ENCODE measurements at places on chromosomes 4 and X.

GRCh38 chr4:167842487-167842886 is 249.8 kb upstream of the ANXA10 start:
- DNase-seq: no peak

- DNase-seq: no peak
These were observed 1337.1 kb upstream of the PABPC4L start for GRCh38 chr4:135538698-135539097.

DNA sequence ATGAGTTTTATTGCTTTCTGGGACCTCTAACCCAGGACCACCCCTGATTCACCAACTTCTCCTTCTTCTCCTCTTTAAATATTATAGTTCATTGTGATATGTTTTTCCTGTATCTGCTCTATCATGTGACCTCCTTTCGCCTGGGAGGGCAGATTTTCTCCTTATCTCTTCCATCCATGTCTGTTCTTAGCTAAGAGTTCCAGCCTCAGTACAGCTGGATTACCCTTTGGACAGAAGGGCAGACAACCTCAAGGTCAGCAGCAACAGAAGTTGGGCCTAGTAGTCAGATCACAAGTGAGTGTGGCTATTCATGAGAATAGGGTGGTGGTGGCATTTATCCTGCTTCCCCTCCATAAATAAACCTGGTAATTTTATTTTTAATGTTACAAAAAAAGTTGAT is 5.7 kb upstream of the XK start:
- no peak for DNase-seq

GRCh38 chr4:52873191-52873590 is 11.1 kb downstream of the RASL11B start:
- DNase-seq: no peak

- no peak for DNase-seq
These were observed at the start of gene ALAS2 for GRCh38 chrX:55030271-55031205. Gene ALAS2, minus strand, starts transcription at chrX:55030977. Its CDS starts 4,977 bp downstream, at chrX:55026000.

GRCh38 chr4:132123870-132124623 is 1025.0 kb upstream of the PCDH10 start:
- DNase-seq: no peak

- DNase-seq: no peak
These were observed 326.4 kb downstream of the DCHS2 start for GRCh38 chr4:154164931-154165839.

DNA sequence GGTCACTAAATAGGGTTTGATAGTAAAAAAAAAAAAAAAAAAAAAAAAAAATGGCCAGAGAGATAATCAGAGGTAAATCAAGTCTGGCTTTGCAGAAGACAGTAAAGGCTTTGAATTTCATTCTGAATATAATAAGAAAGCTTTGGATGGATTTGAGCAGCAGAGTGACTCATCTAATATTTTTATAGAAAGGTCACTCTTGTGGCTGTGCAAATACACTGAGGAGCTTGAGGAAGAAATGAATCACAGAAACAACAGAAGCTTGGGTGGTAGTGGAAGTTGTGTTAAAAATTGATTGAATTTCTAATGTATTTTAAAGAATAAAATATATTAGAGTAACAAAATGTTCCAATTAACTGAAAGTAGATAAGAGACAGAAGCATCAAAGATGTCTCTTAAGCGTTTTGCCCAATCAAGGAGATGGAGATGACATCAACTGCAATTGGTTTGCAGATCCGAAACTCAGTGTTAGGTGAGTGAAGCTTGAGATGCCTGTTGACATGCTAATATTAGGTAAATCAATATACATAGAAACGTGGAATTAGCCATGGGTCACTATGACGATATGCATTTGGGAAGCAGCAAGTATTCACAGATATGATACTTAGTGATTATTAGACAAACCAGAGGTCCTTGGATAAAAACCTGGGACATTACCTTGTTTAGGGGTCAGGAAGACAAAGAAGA is 280.5 kb downstream of the GPM6A start:
- DNase-seq: no peak

DNA sequence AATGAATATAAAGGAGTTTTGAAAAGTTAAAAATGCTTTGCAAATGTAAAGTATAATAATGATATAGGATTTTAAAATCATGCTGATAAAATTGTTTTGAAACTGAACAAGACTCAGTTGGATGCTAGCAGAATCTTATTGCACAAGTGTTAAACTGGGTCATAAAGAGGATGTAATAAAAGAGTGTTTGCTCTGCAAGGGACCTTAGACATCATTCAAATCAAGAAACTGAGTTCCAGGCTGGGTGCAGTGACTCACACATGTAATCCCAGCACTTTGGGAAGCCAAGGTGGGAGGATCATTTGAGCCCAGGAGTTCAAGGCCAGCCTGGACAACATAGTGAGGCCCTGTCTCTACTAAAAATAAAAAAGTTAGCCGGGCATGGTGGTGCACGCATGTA is 27.5 kb upstream of the DUSP21 start:
- DNase-seq: no peak

- DNase-seq: no peak
These were observed 61.1 kb upstream of the MTM1 start for GRCh38 chrX:150507251-150507856.

- no peak for DNase-seq
These were observed 55.4 kb downstream of the KCNIP4 start for GRCh38 chr4:21893136-21893535.

DNA sequence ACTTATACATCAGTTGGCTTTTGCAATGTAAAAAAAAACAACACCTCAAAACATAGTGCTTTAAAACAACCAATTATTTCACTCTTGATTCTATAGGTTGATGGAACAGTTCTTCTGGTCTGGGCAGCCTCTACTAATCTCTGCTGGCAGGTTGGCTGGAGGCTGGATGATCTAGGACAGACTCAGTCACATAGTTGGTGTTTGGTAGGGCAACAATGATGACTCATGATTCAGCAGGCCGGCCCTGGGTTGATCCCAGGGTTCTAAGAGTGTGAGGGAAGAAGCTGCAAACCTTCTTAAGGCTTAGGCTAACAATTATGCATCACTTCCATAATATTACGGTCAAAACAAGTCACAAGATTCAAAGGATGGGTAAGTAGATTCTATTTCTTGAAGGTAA is 558.2 kb downstream of the ZNF674 start:
- DNase-seq: no peak

DNA sequence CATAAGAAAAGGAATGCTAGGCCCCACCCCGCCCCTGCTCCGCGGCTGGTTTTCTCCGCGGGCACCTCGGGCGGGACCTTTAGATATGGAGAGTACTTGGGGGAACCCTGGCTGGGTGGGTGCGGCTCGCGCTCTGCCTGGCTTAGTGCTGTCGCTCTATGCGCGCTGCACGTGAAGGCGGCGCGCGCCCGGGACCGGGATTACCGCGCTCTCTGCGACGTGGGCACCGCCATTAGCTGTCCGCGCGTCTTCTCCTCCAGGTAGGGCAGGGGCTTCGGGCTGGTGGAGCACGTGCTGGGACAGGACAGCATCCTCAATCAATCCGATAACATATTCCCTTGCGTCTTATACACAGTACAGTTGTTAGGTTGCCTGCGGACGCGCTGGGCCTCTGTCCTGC is 56.0 kb downstream of the MAGEB10 start:
- no peak for DNase-seq

DNA sequence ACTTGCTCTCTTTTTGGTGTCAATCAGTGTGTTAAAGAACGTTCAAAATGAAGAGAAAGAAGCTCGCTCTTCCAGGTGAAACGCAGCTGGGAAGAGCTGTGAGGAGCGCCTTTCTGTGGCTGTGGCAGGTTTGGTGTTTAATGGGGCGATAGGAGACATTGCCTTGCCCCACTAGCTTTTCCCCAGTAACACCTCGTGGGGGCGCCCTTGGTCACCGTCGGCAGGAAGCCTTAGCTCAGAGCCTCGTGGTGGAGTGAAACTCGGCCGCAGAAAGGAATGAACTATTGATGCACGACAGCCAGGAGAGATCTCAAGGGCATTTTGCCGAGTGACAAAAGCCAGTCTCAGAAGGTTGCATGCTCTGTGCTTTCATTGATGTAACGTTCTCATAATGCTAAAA is 65.1 kb downstream of the GPR143 start:
- no peak for DNase-seq

- no peak for DNase-seq
These were observed 73.8 kb downstream of the FBXW7 start for GRCh38 chr4:152462047-152462446.

GRCh38 chrX:56994375-56995270 is 718 bp downstream of the SPIN3 start:
- peak; percentile 3 for DNase-seq

- DNase-seq: no peak
These were observed 6.7 kb downstream of the RAB9A start for GRCh38 chrX:13695601-13696115.

DNA sequence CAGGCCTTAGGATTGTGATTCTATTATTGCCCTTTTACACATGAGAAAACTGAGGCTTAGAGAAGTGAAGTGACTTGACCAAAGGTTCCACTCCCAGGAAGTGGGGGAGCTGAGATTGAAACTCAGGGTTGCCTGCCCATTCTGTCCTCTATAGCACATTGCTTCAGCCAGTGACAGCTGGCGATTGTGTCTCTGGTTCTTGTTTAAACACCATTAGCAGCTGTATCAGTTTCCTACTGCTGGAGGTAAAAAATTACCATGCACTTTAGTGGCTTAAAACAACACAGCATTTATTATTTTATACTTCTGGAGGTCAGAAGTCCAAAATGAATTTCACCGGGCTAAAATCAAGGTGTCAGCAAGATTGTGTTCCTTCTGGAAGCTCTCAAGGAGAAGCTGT is 205.8 kb upstream of the MAMLD1 start:
- no peak for DNase-seq

DNA sequence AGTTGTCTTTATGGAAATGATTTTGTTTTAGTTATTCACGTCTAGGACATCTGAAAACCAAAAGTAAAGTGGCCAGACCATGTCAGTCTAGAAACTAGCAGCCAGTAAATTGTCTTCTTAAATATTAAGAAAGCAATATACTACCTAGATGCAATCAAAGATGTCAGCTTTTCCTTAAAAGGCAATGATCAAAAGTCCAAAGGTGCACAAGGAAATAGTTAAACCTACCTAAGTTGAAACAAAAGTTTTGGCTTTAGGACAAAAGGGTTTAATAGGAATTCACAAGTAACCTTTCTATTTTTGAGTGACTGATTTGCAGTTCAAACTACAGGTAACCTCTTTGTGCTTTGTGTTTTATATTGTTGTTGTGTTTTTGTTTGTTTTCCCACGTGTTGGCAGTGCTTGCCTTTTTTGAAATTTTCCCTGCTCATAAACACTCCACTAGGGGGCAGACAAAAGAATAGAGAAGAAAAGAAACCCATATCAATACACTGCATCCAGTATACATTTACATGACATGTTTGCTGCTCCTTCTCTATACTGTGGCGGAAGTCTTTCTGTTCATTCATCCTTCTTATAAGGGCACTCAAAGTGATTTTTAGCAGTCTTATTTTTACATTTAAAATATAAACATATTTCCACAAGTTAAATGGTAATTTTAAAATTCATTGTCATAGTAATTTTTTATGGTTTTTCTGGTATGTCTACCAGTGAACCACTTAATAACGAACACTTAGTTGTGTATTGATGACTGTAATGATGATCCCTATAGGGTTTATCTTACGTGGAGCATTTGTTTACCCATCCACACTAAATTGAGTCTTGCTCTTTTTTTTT is 62.7 kb downstream of the GAB1 start:
- DNase-seq: no peak

DNA sequence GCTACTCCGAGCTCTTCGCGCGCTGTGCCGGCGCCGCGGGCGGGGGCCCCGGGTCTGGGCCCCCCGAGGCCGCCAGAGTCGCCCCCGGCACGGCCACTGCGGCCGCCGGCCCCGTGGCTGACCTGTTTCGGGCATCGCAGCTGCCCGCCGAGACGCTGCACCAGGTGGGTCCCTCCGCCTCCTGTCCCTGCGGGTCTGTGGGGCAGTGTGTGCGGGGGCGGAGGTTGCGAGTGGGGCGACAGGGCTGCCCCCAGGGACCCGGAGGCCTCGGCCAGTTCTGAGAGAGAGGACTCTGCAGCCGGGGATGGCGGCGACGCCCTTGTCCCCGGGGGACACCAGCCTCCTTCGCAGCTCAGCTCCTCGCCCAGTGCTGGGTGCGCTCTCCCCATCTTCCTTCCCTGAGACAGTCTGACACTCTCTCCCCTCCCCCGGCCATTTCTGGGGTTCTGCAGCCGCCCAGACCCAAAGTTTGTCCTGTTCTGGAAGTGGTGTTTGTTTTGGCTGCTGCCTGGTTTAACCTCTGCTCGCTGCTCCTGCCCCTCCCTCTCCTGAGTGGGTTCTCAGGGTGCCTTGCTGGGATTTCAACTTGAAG is 609 bp downstream of the REPS2 start:
- DNase-seq: peak; percentile 52

DNA sequence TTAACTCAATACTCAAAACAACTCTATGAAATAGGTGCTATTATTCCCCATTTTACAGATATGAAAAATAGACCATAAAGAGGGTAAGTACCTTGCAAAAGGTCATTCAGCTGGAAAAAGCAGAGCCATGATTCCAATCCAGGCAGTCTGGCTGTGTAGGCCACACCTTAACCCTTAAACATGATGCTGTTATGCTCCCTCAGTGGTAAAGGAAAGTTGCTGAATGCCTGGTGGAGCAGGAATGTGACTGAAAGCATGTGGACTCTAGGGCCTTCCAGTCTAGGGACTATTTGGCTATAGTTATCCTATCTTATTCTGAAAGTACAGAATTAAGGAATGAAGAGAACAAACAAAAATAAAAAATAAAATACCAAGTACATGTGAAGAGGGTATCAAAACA is 19.6 kb downstream of the RP2 start:
- DNase-seq: no peak
